ENCODE measurements at places on chromosomes 7 and 10.

DNA sequence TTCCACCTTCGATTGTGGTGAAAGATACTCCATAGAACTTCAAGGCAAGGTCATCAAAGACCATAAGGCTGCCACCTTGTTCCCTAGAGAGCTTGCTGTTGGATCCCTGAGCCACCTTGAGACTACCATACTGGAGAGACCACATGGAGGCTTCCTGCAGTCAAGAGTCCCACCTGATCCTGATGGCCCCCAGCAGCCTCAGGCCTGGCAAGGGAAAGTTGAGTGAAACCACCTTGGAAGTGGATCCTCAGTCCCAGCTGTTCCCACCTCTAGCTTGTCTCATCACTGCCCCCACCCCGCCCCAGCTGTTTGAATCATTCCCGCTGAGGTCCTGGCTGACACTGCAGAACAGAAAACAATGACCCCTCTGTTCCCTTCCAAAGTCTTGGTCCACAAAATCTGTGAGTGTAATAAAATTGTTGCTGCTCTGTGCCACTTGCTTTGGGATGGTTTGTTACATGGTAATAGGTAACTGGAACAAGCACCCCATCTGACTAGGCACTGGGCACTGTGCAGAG lies 32.0 kb downstream of the PRLHR start:
- DNase-seq = no peak

- no peak for DNase-seq
Observed at GRCh38 chr7:137166363-137166762, 177.2 kb downstream of the PTN start.

- DNase-seq = no peak
Observed at GRCh38 chr10:53183733-53184132, 411.1 kb upstream of the MBL2 start.

GRCh38 chr10:61757525-61758397 lies 95.0 kb downstream of the CABCOCO1 start:
- DNase-seq = no peak

GRCh38 chr10:131201741-131202515 lies 109.6 kb downstream of the TCERG1L start:
- no peak for DNase-seq

DNA sequence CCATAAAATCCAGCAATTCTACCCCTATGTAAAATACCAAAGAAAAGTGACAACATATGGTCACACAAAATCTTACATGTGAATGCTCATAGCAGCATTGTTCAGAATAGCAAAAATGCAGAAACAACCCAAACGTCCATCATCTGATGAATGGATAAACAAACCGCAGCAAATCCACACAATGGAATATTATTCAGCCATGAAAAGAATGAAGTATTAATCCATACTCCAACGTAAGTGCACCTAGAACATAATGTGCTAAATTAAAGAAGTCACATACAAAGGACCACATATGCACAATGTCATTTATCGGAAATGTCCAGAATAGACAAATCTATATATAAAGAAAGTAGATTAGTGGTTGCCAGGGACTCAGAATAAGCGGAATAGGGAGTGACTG lies 57.4 kb downstream of the SMURF1 start:
- DNase-seq = no peak

DNA sequence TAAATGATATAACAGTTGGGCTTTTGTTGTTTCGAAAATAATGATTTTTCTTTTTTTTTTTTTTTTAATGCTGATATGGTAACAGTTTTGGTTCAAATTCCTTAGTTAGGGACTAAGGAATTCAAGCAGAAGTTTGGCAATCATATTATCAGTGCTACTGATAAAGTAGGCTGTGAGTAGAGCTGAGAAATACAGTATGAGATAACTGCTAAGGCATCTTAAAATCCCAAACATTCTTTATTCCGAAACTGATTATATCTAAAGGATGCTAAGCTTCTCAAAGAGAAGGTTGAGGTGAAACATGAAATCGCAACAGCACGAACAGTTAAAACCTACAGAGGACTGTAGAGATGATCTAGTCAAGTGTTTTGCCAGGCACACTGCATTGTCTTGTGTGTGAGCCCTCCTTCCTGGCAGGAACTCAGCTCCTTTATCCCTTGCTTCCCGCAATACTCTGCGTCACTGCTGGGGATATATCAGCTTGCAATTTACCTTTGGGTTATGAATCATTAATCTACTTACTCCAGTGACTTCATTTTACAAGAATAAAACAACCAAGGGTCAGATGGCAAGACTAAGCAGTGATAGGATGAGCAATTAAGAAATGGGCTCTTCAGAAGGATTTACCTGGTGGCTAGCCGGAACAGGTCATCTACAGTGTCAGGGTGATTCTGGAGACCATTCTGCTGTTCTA lies 36.7 kb downstream of the IRF5 start:
- no peak for DNase-seq

- no peak for DNase-seq
Observed at GRCh38 chr10:4622384-4622783, 203.6 kb upstream of the AKR1E2 start.
